Posterior vena cava (tissue), 2 donors: ENCODE measurements at places on chromosomes 4 and X.

DNA sequence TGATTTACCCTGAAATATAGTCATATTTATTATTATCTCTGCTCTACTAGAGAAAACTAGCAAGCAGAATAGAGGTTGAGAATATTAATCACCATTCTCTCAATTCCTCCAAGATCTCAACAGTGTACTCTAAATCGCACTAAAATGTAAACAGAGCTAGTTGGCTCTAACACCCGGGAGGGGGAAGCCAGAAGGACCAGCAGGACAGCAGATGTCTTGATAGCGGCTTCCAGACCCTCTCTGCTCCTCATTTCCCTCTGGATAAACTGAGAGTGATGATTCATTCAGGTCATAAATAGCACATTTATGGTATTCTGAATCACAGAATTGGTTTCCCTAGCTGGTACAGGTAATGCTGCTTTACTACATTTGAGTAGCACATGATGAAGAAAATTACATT, 82.5 kb downstream of the TBC1D9 start:
- DNase-seq, result no peak

DNA sequence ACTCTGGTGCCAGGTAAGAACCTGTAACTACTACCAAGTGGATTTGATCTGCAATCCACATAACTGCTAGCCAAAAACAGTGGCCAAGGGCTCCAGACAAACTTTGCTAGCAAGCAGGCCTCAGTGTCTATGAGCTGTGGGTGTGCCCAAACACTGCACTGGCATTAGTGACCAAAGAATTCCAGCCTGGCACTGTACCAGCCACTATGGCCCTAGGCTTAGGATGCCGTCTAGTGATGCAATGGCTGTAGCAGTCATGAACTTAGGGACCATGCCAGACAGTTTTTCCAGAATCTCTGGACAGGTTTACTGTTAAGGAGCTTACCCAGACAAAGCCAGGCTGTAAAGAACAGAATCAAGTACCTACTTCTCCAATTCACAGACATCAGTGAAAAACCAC, 33.7 kb upstream of the PRR27 start:
- DNase-seq, result no peak

GRCh38 chr4:156495091-156495490, 476.5 kb downstream of the PDGFC start:
- no peak for DNase-seq

GRCh38 chrX:127877318-127877717, 174.9 kb downstream of the ACTRT1 start:
- no peak for DNase-seq

DNA sequence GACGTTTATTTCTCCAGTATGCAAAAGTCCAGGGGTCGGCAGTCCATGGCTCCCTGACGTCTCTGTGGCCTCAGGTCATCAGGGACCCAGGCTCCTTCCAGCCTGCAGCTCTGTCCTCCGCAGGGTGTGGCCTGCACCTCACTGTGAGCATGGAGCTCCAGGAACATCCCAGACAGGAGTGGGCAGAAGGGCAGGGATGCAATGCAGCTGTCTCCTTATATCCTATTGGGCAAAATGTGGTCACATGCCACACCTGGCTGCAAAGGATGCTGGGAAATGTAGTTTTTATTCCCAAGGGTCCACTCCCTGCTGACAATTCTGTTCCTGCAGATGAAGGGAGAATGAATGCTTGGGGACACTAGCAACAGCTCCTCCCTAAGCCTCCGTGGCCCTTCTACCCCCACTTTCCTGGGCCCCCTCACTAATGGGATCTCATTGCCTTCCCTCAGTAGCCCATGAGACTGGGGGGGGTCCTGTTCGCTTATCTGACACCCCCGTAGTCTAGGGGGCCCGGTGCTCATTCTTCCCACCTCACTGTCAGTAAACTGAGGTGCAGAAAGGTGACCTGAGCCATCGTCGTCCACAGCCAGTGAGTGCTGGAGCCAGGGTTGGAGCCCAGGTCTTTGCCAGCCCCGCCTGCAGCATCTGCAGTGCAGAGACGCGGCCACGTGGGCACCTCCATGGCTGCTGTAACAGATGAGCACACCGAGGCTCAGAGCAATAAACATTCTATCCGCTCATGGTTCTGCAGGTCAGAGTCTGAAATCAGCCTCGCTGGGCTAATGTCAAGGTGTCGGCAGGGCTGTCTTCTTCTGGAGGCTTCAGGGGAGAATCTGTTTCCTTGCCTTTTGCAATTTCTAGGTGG, 5.9 kb upstream of the GRPEL1 start:
- DNase-seq, result no peak
